ENCODE measurements at places on chromosomes 7 and 10. TPM values are rescaled to one million over a fixed set of nuclear protein-coding genes. Genes with fewer than 3 reads are reported as not detected.

DNA sequence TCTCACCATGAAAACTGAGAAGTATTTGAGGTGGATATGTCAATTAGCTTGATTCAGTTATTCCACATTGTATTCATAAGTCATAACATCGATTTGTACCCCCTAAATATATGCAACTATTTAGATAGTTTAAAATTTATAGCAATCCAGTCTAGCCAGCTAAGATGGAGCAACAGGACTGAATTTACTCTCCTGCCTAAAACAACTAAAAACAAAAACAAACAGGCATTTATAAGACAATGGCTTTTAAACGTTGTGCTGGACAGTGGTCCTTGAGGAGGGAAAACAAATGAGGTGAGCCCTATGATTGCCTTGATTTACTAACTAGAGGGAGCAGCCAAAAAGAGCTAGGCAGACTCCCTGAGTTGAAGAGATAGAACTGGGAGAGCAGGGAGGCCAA, 814 bp upstream of the GPAM start:
- no peak for DNase-seq

GRCh38 chr7:21253740-21254687, 173.9 kb upstream of the SP4 start:
- peak; percentile 50 for DNase-seq

- no peak for DNase-seq
These were observed 106.7 kb upstream of the LAMB4 start for GRCh38 chr7:108236681-108237415.

DNA sequence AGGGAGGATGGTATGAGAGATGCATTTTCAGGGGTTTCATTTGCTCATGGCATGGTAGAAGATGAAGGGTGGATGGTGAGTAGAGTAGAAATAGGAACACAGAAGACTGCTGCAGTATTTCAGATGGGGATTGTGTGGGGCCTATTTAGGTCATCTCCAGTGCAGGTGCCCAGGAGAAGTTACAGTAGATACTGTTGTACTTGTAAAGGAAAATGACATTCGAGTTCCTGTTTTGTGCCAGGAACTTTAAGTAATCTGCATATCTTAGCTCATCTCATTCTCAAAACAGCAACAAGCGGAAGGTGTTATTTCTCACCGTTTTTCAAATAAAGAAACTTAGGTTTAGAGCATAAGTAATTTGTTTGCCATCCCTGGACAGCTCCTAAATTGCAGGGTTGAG, 156.2 kb downstream of the AUTS2 start:
- DNase-seq, result no peak

GRCh38 chr7:30750683-30751650, 968 bp upstream of the INMT start:
- DNase-seq, result peak; percentile 100

GRCh38 chr10:129023082-129023481, 444.0 kb upstream of the MGMT start:
- DNase-seq, result no peak

- DNase-seq, result peak; percentile 94
These were observed 59.8 kb upstream of the ZNRF2 start for GRCh38 chr7:30224511-30225062.

DNA sequence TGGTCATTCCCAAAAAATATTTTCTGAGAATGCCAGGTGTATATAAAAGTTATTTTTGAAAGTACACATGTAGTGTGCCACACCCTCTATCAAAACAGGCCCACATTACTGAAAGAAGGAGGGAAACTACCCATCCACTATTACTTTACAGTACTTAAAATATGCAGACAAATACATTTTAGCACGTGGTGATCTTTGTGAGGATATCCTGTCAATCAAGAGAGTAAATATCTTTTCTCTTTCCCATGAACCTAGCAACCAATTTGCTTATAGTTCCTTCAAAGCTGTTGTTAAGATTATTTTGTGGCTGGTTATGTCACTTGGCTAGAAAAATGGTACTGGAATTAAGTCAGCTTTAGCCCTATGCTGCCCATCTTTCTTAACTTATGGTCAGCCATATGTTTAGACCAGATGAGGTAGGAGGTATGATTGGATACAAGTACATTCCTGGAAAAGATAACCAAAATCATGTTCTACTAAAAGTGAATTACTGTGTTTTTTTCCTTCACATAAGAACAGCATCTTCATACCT, 70.1 kb downstream of the AUTS2 start:
- DNase-seq, result no peak

DNA sequence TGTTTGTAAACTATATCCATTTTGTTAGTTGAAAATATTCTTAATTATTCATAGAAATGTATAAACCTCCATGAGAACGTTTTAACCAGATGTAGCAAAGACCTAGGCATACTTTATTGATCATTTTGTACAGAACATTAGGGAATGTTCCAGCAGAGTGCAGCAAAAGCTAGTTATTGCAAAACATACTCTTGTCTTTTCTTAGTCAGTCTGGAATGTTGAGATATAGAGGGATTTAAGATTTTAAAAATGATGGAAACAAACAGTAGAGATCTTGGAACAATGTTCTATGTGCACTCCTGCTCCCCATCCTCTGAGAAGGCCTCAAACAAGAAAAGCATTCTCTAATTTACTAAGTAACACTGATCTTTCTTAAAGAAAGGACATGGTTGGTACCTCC, 292.1 kb downstream of the BBS9 start:
- no peak for DNase-seq

GRCh38 chr7:149736478-149737360, 36.7 kb downstream of the ZNF467 start:
- DNase-seq, result peak; percentile 19

DNA sequence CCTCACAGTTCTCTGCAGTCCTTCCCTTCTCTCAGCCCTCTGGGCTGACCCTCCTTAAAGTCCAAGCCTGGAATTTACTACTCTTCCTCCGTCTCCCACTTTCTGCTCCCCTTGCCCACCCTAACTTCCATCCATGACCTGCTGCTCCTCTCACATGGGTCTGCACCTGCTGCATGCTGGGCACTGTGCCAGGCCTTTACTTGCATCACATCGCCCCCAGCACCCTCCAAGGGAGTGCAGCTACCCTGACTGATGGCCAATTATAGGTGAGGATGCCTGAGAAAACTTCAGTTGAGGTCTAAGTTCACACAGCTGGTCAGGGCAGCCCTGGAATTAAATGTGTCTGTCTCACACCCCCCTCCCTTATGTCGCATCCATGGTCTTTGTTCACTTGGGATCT, 53.6 kb upstream of the ZPBP start:
- DNase-seq, result no peak

DNA sequence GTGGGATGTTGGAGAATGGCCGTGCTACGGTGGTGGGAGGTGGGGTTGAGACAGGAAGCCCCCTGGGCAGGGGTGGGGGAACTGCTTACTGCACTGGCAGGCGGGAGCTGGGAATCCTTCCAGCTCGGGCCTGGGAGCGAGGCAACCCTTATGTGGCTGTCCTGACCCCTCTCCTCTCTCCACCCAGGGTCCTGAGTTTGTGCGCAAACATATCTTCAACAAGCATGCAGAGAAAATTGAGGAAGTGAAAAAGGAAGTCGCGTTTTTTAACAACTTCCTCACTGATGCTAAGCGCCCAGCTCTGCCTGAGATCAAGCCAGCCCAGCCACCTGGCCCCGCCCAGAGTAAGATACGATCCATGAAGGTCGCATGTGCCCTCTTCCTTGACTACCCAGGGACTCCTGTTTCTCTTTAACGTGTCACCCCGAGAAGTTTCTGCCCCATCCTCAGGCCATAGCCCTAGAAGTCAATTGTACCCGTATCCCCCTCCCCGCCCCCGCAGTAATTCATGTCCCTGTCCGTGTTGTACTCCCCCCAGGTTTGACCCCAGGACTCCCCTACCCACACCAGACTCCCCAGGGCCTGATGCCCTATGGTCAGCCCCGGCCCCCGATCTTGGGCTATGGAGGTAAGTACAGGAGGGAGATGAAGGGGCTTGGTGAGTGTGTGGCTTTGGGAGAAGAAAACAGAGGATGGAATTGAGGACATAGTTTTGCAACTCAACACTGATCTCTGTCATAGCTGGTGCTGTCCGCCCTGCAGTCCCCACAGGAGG, 1.8 kb downstream of the UFSP1 start:
- DNase-seq, result no peak

DNA sequence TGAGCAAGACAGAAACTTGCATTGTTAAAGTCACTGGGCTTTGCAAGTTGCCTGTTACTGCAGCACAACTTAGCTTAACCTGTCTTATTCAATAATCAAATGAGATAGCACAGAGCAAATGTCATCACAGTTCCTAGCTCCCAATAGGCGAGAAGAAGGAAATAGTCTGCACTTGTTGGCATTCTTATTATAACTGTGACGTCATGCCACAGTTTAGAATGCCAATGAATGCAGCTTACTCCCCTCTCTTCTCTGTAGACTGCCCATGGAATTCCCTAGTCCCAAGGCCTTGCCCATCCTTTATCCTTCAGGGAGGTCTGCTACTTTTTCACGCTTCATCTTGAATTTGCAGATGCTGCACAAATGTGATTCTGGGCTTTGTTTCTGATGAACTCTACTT, 1094.9 kb upstream of the AUTS2 start:
- no peak for DNase-seq

GRCh38 chr7:18363751-18364380, 131.7 kb upstream of the HDAC9 start:
- DNase-seq, result peak; percentile 48

- DNase-seq, result peak; percentile 72
These were observed 7.3 kb upstream of the ASB4 start for GRCh38 chr7:95478272-95479037.

- DNase-seq, result no peak
These were observed 64.8 kb downstream of the CALD1 start for GRCh38 chr7:134844200-134844599.

DNA sequence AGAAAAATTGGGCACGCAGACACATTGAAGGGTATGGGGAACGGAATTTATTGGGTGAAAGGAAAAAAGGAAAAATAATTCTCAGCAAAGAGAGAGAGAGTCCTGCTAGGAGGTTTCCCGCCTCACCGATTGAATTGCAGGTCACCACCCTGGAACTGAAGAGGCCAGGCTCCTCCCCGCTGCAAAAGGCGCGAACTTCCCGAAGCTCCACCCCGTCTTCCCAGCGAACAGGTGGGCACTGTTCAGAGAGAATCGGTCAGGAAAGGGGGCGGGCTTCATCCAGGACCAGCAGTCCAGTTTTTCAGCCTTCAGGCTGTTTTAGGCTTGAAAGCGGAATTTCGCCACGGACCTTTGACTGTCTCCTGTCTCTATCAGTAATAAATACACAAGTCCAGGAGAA, 27.3 kb upstream of the CADPS2 start:
- no peak for DNase-seq

GRCh38 chr7:149257146-149257545, 4.8 kb upstream of the ZNF783 start:
- no peak for DNase-seq

- DNase-seq, result peak; percentile 97
These were observed 283.5 kb downstream of the PLXNA4 start for GRCh38 chr7:132292803-132293202.

DNA sequence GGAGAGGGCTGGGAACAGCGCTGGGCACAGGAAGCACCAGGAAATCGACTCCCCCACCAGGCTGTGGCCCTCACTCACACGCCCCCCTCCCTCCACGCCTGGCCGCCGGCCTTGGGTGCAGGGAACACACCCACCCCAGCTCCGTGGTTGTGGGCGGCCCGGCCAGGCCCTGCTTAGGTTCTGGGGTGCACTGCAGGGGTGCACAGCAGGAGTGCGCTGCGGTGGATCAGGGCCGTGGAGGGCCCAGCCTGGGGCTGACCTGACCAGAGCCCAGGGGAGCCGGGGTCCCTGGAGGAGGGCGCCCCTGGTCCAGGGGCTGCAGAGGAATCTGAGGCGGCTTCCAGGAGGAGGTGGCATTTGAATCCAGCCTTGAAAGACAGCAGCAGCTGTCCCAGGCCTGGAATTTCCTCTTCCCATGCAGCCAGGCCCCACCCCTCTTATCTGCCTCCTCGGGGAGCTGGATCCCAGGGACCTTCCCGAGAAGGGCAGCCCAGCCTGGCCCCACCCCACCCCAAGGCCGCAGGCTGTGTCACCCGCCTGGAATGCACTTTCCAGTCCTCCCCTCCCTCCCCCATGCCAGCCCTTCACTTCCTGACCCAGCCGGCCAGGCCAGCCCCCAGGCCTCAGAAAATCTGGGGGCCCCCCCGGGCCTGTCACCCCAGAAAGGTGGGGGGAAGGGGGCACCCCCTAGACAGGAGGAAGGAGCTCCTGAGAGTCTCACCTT, 18.4 kb upstream of the PDGFA start:
- peak; percentile 97 for DNase-seq

DNA sequence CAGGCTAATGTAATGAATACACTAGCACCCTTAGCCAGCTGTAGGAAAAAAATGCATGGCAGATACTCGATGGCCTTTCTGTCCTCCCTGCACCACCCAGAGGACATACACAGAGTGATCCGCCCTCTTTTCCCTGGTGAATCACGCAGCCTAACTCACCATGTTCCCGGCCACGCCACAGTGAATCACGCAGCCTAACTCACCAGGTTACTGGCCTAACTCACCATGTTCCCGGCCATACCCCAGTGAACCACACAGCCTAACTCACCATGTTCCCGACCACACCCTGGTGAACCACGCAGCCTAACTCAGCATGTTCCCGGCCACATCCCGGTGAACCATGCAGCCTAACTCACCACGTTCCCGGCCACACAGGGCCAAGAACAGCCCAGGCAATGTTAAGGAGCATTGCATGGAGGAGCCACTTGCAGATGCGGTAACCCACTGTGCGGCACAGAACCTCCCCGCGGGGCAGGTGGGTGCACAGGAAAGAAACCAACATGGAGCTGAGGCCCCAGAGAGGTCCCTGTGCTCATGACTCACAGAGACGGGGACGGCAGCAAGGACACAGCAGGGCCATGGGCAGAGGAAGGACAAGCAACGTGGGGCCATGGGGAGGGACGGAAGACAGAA, 508.5 kb downstream of the DNAJB6 start:
- DNase-seq, result peak; percentile 45

- DNase-seq, result peak; percentile 77
These were observed 169.1 kb downstream of the PTEN start for GRCh38 chr10:88032566-88032965.

Gene SEC61G
- 1,243 TPM for total RNA-seq

Gene COL13A1
- total RNA-seq, result 17.1 TPM

Gene EGFR
- total RNA-seq, result 40.9 TPM

Gene DTX2
- total RNA-seq, result 10.9 TPM

Gene SNCG
- 1.6 TPM for total RNA-seq

Gene ZNF488
- 0.12 TPM for total RNA-seq

Data from RPMI7951 (cell line).